ENCODE measurements at places on chromosomes 4 and X.
A peak's percentile ranks its signal among the peaks of the same experiment; 100 is the strongest.

GRCh38 chrX:110667706-110668105 is 127.9 kb downstream of the CHRDL1 start:
- no peak for DNase-seq

DNA sequence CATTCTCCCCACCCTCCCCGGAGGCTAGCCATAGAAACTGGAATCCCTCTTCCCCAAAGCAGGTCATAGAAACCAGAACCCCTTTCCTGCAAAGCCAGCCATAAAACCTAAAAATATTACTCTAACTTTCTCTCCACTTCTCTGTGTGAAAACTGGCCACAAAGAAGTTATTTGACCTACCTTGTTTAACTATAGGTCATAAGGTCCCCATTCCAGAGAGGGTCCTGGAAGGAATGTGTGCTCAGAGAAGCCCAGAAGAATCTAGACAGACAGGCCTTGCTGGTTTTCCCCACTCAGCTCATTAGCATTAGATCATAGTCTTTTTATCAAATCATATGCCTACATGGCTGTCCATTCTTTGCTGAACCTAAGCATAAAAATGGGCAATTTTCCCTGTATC is 52.8 kb upstream of the TEX13A start:
- DNase-seq = no peak

GRCh38 chr4:7797330-7797729 is 142.3 kb downstream of the AFAP1 start:
- DNase-seq = no peak

DNA sequence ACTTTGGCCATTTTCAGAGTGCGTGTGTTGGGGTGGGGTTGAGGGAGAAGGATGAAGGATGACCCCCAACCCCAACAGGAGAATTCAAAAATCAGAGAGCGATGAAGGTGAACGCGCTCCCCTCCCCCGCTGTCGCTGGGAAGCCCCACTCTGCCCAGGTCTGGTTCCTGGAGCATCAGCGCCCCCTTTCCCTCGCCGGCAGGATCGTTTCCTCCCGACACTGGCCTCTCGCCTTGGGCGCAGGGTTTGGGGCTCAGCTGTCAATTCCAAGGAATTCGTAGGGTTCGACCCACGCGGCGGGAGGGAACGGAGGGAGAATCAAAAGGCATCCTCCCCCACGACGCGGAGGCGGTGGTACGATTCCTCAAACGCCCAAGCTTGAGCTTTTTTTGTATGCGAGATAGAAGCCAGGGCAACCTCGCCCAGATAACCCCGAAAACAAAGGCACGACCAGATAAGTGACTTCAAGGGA is 1.0 kb upstream of the PDGFRA start:
- DNase-seq = peak; percentile 53

DNA sequence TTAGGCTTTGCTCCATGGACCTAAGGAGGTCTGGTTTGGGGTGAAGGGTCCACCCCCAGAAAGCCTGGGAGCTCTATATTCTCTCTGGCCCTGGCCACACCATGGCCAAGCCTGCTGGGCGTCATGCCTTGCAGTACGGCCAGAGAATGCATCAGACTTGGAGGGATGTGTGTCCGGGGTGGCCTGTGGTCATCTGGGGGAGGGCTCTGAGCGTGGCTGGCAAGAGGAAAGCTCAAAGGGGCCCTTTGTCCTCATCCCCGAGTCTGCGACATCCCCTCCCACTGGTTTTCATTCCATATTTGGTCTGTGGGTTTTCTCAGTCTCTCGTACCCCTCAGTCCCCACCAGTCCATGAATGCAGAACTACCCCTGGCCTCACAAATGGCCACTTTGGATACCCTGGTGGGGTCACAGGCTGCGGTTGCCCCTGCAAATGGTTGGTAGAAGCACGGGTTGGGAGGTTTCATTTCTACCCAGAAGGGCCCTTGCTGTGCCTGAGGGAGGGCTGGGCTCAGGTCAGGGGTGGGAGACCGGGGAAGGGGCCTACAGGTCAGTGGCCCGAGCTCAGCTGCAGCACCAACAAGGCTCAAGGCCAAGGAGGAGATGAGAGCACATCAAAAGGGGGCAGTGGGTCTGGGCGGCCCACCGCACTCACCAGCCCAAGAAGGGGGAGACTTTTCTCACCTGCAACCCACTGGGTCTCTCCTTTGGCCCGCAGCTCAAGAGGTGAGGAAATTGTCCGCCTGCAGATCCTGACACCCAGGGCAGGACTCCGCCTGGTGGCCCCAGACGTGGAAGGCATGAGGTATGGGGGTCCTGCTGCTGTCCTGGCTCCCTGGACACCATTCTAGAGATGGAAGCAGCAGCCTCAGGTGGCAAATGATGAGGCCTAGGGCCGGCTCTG is 30.2 kb downstream of the ZNF185 start:
- DNase-seq = no peak

GRCh38 chr4:8731364-8731763 is 138.8 kb downstream of the CPZ start:
- no peak for DNase-seq

GRCh38 chrX:48938721-48939425 is 18.5 kb downstream of the OTUD5 start:
- DNase-seq = no peak

DNA sequence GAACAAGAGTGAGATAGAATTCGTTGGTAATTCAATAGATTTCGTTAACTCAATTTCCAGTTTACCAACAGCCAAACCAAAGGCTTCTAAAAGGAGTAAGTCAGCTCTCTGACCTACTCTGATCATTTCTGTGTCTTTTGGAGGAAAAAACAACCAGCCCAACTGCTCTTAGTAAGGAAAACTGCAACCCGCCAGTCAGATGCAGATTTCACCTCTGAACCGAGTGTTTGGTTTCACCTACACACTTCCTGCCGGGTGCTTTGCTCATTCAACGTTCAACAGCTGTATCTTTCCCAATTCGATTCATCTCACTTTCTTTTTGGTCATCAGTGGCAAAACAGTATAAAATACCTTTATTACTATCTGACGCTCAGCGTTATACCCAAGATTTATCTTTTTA is 24.5 kb downstream of the TMSB4X start:
- DNase-seq = no peak

GRCh38 chrX:132651421-132652086 is 162.7 kb upstream of the MBNL3 start:
- DNase-seq = no peak

DNA sequence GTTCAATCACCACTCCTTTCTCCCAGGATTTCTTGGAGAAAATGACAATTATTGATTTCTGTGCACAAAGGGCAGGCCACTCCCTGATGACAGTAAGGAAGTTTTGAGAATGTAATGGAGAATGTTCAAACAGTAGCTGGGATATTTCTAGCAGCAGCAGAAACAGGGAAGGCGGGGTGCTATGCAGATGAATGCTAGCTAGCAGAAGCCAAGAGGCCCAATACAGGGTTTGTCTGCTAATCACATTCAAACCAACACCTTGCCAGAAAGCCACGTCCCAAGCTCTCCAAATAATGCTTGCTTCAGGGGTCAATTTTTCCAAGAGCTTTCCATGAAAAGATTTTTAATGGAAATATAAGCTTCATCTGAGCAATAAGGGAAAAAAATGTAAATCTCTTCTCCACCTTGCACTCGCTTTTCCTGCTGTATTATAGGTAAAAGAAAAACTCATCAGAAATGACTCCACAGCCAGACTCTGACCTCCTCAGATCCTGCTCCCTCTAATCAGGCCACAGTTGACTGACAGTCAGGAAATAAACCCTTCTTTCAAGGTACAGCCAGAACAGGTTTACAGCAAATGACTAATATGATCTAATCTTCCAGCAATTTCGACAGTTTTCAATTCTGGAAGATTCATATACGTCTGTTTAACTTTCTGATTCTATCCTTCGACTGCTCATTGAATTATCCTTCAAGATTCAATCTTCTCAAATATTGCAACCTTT is 84.7 kb upstream of the PCDH19 start:
- DNase-seq = no peak

DNA sequence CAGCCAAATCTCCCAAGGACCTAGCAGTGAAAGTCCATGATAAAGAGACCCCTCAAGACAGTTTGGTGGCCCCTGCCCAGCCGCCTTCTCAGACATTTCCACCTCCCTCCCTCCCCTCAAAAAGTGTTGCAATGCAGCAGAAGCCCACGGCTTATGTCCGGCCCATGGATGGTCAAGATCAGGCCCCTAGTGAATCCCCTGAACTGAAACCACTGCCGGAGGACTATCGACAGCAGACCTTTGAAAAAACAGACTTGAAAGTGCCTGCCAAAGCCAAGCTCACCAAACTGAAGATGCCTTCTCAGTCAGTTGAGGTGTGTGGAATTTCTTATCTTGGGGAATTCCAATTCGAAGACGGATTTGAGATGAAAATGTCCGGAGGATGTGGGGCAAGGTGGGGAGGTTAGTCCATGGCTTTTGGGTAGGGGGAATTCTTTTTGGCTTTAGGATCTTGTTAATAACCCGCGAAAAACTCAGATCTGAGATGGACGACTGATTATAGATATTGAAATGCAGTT is 112.5 kb downstream of the AFF1 start:
- DNase-seq = no peak

DNA sequence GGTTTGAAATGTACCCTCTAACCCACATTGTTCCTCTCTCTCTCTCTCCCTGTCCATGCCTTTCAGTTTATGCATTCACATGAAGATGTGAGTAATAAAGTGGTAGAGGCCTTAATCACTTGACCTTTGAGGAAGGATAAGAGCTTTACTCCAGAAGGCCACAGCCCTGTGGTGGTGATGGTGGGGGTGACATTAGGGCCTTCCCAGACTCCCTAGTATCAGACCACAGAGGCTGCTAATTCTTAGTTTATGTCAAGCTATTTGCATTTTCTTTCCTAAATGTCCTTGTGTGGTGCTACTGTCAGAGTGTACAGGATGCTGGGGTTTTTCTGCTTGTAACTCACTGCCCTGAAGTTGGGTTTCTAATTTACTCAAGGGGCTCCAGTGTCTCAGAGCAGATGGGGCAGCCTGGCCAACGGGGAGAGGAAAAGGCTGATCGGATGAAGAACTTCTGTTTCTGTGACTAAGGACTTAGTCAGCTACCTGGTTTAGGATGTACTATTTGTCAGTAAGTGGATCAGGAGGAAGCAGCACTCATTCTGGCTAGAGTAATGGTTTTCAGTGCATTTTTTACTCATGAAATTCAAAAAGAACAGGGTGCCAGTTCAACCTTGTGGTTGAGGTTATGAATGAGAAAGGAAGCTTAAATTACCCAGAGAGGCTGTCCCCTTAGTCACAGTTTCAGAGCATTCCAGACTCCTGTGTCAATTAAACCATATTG is 509.6 kb upstream of the DIPK2B start:
- peak; percentile 71 for DNase-seq

DNA sequence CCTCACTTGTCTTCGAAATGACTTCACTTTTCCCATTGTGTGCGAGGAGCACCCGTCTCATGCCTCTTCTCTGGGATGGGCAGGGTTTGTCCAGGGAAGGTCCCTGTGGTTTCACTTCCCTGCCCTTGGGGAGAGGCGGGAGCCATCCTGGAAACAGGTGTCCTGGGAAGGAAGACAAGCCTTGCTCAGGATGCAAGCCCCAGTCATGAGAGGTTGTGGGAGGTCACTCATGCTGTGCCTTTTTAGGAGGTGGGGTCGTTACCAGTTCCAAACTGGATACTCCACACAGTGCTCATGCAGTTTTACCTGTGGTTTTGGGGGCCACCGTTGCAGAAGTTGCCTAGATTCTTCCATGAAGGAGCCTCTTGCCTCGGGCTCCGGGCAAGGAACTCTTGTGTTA is 3.8 kb downstream of the RGS12 start:
- DNase-seq = no peak

All from RWPE1 (cell line).